Fibroblast of pulmonary artery (primary cell): ENCODE measurements at places on chromosomes 12 and 14.
A peak's percentile ranks its signal among the peaks of the same experiment; 100 is the strongest.

GRCh38 chr12:6284273-6284672 is 26.2 kb upstream of the PLEKHG6 start:
- DNase-seq, result no peak

DNA sequence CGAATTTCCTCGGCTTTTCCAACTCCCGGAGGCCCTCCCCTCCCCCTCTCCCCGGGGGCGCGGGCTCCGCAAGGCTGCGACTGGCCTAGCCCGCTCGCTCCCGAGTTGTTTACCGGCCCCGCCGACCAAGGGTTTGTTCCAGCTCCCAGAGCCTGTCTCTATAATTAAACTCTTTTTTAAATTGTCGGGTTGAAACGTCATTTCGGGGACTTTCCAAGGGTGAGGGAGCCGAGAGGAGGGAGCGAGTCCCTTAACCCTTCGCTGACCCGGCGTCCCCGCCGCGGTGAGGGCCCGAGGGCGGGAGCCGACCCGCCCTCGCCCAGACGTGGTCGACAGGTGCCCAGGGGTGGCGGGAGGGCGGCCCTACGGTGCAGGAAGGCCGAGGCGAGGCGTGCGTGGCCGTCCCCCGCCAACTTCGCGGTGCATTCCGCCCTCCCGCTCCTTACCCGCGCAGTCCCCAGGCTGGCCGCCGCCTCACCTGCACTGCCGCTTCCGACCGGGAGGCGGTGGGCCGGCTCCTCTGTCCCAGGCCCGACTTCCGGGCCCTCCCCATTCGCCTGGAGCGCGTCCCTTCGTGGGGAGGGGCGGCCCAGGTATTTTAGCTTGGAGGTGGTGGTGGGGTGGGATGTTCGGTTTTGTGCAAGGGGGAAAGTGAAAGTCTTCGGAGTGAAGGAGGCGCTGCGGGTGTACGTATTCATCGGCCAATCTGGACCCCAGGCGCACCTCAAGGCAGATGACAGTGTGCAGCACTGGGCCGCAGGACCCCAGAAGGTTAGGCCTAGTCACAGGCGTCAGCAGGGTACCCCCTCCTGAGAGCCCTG is 2.9 kb upstream of the ZFP36L1 start:
- peak; percentile 82 for DNase-seq

GRCh38 chr12:128268379-128268995 is 1.5 kb downstream of the TMEM132C start:
- DNase-seq, result no peak

DNA sequence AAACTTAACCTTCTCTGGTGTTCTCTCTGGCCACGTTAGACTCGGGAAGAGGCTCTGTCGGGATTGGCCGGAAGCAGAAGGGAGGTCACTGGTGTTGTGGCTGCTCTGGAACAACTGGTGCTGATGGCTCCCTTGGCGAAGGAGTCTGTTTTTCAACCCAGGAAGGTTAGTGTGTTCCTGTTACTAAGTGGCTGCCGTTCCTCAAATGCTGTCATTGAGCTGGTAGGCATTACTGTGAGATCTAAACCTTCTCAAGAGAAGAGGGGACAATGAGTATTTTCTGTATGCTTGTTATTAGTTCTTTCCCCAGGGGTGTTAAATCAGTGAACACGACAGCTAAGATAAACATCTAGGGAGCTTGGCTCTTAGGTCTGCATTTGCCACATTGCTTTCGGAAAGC is 18.3 kb downstream of the POP5 start:
- no peak for DNase-seq

DNA sequence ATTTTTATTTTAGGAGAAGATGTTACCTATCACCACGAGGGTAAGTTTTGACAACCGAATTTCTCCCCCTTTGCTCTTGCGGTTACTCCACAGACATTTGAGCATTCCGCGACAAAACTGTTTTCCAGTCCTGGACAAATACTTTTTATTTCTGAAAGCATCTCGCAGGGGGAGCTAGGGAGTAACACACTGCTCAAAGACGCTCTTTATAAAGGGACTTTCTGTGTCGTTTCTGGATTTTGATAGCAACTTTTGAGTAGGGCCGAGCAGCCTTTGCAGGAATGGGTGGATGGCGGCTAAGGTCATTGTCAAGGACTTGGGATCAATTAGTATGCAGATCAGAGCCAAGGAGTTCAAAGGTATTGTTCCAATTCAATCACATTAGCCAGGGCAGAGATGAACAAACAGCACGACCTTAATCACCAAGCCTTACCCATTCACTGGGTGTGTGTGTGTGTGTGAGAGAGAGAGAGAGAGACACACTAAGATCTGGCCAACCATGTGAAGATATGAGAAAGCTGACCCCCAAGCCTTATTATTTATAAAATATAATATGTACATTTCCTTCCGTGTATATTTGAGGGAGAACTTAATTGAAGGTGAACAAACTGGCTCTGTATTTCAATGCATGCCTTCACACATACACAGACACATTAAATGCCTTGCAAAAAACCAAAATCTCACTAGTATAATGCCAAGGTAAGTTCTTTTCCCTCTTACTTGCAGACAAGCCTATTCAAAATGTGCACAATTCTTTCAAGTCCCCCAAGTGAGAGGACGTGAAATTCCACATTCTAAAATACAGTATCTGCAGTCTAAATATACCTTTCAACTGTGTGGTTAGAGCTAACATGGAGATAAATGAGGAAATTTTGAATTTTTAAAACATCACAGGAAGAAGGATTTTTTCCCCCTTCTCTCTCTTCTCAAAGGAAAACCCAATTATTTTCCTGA is 613.8 kb downstream of the VRK1 start:
- DNase-seq, result no peak

DNA sequence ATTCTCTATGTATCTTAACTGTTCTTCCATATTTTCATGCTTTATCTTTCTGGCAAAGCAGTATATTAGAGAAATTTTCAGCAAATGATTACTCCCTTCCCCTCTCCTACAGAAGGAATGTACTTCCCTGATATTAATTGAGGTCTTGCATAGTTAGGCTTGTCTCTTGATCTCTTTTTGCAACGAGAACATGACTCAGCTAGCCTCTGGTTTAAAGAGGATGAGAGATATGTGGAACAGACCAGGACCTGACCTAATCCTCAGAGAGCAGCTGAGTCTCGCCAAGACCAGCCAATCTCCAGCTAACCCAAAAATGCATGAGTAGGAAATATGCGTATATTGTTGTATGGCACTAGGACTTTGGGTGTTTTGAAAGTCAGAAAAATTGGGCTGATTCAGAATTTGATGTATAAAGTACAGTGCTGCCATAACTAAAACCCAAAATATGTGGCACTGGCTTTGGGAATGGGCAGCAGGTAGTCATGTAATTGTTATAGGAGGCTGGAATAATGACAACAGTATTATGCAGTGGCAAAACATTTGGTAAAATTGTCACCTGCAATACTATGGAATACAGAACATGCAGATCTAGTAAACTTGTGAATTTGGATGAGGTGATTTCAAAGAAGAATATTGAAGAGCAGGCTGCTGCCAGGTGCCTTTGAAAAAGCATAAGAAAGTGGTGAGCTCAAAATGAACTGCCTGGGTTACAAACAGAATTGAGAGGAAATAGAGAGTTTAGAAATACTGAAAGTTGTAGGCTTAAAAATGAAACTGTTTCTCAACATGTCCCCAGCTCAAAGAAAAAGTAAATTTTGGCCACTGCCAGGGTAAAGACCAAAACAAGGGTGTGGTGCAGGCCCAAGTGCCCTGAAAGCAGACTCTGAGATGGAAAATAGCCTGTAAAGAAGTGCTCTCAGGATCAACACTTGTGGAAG is 9.3 kb upstream of the USP15 start:
- DNase-seq, result peak; percentile 81
